Panc1 (cell line): ENCODE measurements at places on chromosomes 2 and 18.

DNA sequence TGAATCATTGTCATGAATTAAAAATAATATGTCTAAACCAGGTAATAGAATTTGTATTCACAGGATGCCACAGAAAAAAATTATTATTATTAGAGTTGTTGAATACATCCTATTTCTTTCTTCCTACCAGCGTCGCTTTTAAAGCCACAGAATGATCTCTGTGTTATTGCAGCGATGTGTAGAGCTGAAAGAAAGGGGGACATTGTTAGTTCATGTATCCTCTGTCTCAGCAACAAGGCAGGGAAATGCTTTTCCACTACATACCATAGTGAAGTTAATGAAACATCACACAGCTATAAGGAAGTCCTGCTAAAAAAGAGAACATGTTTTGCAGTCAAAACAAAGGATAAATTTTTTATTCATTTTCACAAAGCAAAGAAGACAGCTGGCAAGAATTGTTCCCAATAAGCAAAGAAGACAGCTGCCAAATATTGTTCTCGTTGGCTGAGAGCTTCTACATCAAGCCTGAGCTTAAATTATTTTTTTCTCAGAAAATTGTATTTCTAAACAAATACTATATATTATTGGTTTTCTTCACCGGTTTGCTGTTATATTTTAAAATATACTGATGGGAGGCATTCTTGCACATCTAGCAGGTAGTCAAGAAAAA is 1234.4 kb downstream of the SUCLG1 start:
- DNase-seq, result no peak

- DNase-seq, result no peak
These were observed 236.3 kb upstream of the ID2 start for GRCh38 chr2:8445580-8445979.

DNA sequence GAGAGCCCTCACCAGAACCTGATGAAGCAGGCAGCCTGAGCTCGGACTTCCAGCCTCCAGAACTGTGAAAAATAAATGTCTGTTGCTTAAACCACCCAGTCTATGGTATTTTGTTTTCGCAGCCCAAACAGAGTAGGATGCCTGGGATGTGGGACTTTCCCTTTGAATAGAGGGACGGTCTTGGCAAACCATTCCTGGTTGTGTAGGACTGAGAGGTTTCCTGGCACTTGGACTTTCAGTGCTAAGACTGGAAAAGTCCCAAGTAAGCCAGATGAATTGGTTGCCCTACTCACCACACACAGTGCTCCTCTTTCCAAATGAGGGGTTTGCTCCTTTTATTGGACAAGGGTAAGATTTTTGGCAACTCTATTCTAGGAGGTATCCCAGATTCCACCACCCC is 46.8 kb upstream of the ACMSD start:
- no peak for DNase-seq

DNA sequence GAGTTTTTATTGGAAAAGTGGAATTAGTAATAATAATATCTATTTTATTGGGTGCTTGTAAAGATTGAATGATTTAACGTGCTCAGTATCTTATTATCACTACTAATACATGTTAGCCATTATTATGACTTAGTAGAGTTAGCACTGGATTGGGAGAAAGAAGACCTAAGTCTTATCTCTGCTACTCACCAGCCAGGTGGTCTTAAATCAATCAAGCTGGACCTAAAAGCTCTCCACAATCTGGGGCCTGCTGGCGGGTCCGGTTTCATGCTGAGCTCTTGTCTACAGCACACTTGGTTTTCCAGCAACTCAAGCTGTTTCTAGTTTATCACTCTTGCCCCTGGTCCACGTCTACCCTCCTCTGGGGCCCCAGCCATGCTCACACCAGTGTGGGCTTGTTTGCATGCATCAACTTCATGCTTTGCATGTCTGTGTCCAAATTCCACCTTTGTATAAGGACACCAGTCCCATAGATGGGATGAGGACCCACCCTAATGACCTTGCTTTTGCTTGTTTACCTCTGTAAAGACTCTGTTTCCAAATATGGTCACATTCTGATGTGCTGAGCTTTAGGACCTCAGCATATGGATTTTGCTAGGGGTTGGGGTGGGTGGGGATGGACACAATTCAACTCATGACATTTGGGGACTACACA is 363.1 kb downstream of the LPIN1 start:
- no peak for DNase-seq

- no peak for DNase-seq
These were observed 64.4 kb downstream of the ACOXL start for GRCh38 chr2:110796716-110797301.

- no peak for DNase-seq
These were observed 305.7 kb downstream of the DYSF start for GRCh38 chr2:71759060-71759459.

GRCh38 chr2:121721926-121722325 is 14.7 kb downstream of the NIFK start:
- peak; percentile 75 for DNase-seq

- DNase-seq, result no peak
These were observed 21.1 kb downstream of the CARF start for GRCh38 chr2:202933139-202933510.

- no peak for DNase-seq
These were observed 75.8 kb upstream of the FN1 start for GRCh38 chr2:215511454-215512346.

DNA sequence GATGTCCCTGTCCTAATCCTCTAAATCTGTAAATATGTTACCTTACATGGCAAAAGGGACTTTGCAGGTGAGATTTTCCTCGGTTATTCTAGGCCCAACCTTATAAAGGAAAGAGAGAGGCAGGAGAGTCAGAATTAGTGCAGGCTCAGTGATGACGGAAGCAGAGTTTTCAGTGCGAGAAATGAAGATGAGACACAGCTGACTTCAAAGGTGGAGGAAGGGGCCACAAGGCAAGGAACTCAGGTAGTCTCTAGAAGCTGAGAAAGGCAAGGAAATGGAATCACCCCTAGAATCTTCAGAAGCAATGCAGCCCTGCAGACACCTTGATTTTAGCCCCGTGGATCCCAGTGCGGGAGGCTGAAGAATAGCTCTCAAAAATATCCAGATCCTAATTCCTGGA is 7.2 kb upstream of the LCLAT1 start:
- DNase-seq, result no peak

DNA sequence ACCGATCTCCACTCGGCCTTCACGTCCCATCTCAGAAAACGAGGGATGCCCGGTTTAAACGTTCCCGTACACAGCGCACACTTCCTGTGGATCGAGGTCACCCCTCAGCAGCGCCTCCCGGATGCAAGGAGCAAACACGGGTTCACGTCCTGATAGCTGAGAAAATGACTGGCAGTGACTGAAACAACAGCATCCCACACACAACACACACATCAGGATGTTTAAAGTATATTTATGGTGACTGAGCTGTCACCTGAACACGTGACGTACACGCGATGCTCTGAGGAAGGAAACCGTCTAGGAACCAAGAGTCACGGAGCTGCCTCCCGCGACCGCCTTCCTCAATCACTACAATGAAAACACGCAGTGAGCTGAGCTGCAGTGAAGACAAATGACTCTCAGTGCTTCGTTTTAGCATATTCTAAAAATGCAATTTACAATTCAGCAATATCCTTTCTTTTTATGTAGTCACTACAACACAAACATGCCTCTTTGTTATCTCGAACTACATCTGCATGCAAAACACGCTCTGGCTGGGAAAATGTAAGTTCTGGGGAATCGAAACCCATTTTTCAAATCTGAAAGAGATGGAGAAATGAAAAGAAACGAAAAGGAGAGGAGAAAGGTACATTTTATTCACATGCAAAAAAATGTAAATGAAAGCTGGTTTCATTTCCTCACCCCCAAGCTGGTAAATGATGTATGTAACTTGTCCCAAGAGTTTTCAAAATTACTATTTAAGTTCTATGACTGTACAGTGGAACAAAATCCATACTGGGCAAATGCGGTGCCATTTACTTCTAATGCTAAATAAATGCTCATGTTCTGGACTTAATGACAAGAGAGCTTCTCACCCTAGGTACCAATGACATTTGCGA is 19.8 kb downstream of the HDAC4 start:
- DNase-seq, result no peak

DNA sequence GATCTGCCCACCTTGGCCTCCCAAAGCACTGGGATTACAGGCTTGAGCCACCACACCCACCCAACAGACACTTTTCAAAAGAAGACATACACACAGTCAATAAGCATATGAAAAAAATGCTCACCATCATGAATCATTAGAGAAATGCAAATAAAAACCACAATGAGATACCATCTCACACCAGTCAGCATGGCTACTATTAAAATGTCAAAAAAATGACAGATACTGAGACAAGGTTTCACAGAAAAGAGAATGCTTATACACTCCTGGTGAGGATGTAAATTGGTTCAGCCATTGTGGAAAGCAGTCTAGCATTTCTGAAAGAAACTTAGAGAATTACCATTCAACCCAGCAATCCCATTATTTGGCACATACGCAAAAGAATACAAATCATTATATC is 1947.2 kb downstream of the SUCLG1 start:
- no peak for DNase-seq

DNA sequence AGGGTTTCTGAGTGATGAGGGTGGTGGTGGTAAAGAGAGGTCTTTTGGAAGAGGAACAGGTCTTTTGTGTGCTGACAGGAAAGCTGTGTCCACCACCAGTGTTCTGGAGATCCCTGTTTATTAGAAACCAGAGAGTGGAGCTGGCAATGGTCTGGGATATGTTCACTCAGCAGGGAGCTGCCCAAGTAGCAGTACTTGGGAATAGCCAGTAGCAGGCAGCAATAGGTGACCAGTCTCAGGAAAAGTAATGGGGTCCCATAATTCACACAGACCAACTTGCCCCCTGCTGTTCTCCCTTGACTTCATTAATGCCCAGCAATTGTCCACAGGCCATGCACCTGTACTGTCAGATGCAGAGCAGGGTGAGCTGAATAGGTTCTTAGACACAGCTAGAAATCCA is 1.8 kb downstream of the TSPYL6 start:
- DNase-seq, result no peak

DNA sequence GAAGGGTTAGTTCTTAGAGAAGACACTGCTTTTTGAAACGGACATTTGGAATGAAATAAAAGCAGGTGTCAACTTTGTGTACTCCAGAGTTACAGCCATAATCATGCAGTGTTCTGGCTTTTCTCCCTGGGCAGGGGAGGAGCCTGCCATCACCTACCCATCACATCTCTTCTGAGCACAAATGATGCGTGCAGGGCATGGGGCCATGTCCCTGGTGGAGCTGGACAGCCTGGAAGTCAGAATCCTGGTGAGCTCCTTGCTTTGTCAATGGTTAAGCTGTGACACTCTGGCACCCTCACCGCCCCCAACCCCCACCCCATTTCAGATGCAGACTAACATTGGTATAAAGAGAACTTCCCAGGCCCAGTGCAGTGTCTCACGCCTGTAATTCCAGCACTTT is 53.1 kb downstream of the PDCL3 start:
- no peak for DNase-seq

DNA sequence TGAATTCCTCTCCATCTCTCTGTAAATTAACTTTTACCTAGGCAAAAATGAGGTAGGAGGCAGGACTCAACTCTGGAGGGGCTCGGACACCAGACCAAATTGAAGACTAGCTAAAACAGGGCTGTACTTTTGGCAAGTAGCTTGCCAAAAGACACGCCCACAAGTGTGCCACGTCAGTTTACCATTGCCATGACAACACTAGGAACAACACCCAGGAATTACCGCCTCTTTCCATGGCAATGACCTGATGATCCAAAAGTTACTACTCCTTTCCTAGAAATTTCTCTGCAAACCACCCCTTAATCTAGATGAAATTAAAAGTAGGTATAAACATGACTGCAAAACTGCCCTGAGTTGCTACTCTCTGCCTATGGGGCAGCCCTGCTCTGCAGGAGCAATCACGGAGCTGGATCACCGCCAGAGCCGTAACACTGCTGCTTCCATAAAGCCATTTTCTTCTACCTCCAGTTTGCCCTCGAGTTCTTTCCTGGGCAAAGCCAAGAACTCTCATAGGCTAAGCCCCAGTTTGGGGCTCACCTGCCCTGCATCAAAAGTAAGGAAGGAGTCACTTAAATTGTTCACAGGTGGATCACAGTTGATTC is 66.0 kb upstream of the FAM136A start:
- no peak for DNase-seq

GRCh38 chr18:48227206-48227605 is 182.0 kb downstream of the ZBTB7C start:
- DNase-seq, result no peak

GRCh38 chr2:133968446-133968845 is 285.4 kb upstream of the MGAT5 start:
- DNase-seq, result no peak

GRCh38 chr2:177256695-177257094 is 7.8 kb downstream of the NFE2L2 start:
- DNase-seq, result no peak

DNA sequence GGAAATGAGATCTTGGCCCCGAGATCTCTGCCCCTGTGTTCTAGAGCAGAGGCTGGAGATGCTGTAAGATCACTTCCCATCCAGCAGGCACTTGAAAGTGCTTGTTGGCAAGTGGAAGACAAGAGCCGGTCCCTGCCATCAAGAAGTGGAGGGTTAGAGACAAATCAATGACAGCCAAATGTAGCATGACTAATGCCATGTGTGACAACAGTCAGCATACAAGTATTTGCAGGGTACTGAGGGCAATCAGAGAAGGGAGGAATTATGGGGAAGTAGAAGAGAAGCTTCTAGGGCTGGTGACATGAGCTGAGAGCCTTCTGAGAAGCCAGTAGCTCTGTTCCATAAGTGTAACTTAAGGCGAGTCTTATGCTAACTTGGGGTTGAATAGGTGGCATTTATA is 58.6 kb downstream of the TMEM17 start:
- DNase-seq, result no peak

DNA sequence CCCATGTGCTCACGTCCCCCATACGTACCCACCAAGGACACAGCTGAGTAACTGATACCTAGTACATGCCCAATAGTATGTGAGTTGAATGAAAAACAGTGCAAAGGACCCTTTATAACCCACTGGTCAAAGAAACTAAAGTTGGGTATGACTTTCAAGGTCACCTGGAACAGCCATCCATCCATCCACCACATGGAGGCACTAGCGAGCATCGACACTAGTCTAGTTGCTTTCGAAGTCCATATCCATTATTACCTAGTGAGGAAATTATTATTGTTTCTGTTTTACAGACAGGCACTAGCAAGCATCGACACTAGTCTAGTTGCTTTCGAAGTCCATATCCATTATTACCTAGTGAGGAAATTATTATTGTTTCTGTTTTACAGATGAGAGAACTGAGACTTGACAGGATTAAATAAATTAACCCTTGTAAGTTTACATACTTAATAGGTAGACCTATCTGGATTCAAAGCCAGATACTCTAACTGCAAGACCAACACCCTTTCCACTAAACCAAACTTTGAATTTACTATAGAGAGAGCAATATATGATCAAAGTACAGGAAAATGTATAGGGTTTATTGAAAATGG is 233.7 kb downstream of the METTL4 start:
- peak; percentile 17 for DNase-seq

- no peak for DNase-seq
These were observed at the start of gene SP5 for GRCh38 chr2:170715062-170715931. Gene SP5, plus strand, starts transcription at chr2:170715337. Its CDS starts 176 bp downstream, at chr2:170715513.
